ENCODE measurements at places on chromosomes 16 and 17.

GRCh38 chr17:71361656-71362450 lies 759.0 kb upstream of the SOX9 start:
- no peak for DNase-seq

- DNase-seq, result no peak
These were observed 10.0 kb downstream of the GAN start for GRCh38 chr16:81324808-81325207.

DNA sequence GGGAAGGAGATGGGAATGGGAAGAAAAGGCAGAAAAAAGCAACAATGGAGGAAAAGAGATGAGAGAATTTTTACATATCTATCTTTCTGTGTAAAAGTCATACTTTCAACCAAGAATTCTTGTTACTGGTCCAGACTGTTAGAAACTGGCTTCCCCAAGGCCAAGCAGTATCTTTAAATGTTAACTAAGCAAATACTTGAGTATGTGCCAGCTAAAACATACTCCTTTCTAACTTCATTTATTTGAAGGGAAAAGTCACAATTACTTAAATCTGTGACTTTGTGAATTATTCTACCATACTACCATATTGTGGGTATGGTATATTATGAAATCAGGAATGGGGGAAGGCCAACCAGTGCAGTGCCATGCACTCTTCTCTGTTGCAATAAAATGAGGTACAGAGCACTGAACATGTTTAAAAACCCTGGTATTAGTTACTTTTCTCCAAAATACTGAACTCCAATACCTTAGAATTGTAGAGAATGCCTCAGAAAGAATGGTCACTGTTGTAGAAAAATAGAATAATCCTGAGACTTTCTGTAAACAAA lies 92.3 kb upstream of the C17orf78 start:
- DNase-seq, result no peak

- no peak for DNase-seq
These were observed 24.6 kb upstream of the ZFP90 start for GRCh38 chr16:68514511-68514910.

- DNase-seq, result no peak
These were observed 66.7 kb upstream of the KIFC3 start for GRCh38 chr16:57868913-57869520.

- DNase-seq, result no peak
These were observed 8.3 kb downstream of the PRPF8 start for GRCh38 chr17:1676401-1676800.

- no peak for DNase-seq
These were observed 6.7 kb downstream of the GIP start for GRCh38 chr17:48961516-48962233.

DNA sequence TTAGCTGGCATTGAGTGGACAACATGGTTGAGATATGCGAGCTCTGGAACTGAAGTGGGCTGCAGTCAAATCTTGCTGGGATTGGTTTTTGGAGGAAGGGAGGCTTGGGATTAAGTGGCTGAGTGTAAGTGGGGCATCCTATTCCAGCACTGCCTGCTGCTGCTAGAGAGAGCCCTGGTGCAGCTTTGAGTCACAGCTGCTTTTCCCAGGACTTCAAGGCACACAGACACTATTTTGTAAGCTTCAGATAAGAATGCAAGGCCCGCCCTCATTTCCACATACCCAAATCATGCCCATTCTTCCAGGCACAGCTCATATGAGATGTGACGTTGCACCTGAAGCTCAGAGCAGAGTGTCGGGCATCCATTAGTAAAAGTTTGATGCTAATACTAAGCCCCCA lies 10.2 kb upstream of the MAF start:
- no peak for DNase-seq

DNA sequence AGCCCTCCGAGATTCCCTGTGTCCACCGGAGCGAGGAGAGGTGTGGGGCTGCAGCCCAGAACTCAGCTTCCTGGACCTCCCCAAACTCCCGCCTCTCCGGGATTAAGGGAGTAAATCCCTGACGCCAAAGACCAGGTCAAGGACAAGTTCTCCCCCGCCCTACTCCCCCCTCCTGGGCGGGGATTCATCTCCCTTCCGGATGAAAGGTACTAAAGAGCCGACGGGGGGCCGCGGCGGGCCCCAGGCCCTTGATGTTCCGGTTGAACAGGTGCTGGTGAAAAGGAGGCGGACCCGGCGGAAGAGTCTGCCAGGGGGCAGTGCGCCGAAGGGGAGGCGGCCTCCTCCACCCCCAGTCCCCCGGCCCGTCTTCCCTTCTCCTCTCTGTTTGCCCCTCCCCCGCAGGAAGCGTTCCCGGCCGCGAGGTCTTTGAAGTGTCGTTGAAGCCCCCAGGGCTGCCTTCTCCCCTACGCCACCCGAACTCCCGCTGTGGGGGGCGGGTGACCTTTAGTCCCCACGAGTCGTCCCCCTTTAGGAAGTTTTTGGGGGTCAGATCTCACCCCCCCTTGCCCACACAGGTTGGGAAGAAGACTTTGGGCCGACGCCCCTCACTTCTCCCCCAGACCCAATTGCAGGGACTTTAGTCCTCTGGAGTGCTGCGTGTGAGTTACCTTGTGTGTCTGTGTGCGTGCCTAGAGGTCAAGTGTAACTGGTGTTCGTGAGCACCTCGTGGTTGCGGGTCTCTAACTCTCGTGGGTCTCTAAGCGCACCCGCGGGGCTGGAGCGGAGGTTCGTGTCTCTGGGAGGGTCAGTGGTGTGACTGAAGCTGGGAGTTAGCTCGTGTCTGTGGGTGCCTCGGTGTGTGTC lies 1.1 kb upstream of the MLLT6 start:
- no peak for DNase-seq

- DNase-seq, result no peak
These were observed 4.7 kb upstream of the GFAP start for GRCh38 chr17:44919885-44920564.

DNA sequence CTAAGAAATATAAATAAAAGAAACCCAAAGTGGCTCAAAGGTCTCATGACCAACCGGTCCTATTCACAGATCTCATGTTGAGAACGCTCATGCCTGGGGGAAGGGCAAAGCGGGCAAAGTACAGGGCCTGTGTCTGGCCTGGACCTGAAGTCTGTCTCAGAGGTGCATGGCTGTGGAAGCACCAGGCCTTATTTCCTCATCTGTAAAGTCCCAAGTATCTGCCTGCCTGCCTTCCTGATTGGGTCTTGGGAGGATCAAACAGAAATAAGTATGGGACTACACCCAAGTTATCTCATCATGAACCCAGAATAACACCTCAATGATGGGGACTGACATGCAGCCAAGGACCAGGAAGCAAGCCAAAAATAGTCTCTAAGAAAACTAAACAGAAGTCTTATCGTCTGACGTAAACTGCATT lies 14.2 kb downstream of the AXIN2 start:
- no peak for DNase-seq

- no peak for DNase-seq
These were observed 783.2 kb upstream of the RBFOX1 start for GRCh38 chr16:6549415-6549814.

DNA sequence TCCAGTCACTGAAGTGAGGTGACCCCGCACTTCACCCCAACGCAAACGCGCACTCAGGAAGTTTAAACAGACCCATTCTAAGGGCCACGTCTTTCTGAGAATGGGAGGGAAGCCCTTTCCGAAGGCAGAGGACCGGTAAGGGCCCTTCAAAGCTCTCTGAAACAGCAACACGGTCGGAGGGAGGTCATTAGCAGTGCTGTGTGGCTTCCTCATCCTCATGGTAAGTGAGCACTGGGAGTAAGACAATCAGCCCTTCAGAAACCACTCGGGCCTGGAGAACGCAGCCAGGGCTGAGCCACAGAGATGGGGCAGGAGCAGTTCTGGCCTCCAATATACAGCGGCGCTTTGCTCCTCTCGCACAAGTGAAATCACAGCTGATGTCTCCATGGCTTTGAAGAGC lies 23.7 kb downstream of the SRL start:
- no peak for DNase-seq

GRCh38 chr16:5059386-5060072 lies 6.2 kb downstream of the C16orf89 start:
- DNase-seq, result no peak

DNA sequence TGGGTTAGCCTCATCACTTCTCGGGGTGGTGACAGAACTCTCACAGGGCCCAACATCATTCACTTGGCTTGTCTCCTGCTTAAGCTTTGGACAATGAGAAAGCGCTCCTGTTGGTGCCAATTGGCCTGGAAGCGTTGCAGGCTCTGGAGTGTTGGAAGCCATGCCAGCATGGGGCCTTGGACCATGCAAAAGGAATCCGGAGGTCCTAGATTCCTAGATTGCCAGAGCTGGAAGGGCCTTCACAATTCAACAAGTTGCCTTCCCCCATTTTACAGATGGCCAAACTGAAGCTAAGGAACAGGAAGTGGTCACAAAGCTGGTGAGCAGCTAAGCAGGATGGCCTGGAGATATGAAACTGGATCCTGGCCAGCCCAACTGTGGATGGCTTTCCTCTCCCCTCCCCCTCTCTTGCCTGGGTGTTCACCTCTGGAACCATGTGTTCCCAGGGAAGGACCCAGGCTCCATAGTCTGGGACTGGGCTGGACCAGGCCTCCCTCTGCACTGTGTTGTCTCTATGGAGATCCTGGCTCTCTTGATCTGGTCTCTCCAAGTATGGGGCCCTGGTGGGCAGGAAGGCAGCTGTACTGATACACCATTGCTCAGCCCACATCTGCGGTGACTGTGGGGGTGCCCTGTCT lies 6.0 kb upstream of the IGFBP4 start:
- no peak for DNase-seq

- no peak for DNase-seq
These were observed 72.7 kb upstream of the MYOCD start for GRCh38 chr17:12592941-12593340.

GRCh38 chr17:3762922-3763776 lies 37.8 kb downstream of the ITGAE start:
- DNase-seq, result no peak

DNA sequence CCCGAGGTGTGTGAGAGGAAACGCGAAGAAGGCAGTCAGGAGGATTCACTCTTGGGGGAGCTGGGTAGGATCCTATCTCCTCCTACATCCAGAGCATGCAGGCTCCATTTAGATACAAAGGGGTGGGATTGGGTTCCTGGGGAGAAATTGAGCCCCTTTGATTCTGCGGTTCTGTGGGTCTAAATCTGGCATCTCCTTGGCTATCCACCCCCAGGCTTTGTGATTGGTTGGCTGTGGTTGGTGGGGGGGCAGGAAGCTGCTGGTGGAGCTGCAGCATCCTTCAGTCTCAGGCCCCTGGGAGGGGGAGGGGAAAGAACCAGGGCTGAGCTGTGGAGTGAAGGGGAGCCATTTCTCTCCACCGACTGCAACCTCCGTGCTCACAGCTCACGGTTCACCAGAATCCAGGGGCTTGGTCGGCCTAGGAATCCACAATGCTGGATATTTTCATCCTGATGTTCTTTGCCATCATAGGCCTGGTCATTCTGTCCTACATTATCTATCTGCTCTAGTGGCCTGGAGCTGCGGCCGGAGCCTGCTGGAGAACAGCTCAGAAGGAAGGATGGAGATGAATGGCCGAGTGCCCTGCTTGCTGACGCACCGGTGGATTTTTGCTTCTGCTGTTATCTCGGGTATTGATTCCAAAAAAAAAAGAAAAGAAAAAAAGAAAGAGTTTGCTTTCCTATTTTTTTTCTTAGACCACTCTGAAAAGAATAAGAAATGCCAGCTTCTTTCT lies at the start of gene LASP1NB:
Gene LASP1NB (plus strand): TSS at position 352 of the 733 bp plus-strand sequence.
- DNase-seq, result no peak

GRCh38 chr17:77190576-77190975 lies 49.8 kb downstream of the SEC14L1 start:
- DNase-seq, result no peak

DNA sequence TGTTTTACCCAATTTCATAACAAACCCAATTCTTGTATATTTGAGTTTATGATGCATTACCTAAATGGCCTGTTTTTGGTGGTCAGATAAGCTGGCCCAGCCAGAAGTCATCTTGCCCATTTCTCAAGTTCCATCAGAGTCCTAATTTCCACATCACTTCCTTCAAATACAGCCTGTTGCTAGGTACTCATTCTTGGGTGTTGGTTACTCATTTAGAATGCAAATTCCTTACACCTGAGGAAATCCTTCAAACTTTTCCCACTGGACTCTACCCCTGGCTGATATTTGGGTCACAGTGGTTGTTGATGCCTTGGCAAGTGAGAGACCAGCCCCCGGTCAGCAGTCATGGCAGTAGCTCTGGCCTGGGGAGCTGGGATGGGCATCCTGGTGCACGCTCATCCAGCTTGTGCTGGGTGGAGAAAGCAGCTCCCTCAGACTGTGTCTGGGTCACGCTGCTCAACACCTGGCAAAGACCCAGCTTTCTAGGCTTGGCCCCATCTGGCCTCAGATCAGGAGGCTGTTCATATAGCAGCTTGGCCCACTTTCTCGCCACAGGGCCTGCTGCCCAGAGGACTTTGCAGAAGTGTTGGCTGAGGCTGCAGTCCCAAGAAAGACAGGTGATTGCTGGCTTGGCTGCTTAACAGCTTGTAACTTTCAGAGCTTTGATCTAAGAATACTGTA lies 25.8 kb downstream of the WSB1 start:
- DNase-seq, result no peak

DNA sequence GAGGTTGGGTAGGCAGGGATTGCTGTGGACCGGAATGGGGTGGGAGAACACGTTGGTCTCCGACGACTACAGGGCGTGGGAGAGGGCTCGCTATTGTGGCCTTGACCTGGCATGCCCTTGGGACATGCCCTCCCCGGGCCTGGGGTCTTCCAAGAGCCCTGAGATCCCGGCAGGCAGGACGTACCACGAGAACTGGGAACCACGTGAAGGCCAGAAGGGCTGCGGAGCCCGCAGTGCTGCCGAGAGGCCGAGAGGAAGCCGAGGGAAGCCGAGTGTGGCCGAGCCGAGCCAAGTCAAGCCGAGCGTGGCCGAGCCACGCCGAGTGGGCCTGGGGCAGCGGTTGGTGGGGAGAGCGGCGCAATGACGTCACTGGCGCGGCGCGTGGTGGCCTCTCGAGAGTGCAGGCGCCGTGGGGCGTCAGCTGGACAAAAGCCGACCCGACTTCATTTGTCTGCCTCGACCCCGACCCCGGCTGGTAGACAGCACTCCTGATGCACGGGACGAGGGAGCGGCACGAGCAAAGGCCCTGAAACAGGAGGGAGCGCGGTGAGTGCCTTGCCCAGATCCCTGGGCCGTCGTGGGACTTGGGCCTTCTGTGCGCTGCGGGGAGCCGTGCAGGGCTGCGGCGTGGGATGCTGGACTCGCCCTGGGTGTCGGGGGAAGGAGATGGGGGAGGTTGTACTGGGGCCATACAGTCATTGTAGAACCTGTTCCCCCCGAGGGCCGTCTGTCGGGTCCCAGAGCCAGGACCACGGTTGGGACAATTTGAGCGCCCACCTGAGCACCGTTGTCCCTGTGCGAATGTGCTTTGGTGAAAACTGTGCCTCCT lies 6.6 kb downstream of the SOCS1 start:
- no peak for DNase-seq

- DNase-seq, result no peak
These were observed 8.5 kb upstream of the WNT9B start for GRCh38 chr17:46842835-46843234.

DNA sequence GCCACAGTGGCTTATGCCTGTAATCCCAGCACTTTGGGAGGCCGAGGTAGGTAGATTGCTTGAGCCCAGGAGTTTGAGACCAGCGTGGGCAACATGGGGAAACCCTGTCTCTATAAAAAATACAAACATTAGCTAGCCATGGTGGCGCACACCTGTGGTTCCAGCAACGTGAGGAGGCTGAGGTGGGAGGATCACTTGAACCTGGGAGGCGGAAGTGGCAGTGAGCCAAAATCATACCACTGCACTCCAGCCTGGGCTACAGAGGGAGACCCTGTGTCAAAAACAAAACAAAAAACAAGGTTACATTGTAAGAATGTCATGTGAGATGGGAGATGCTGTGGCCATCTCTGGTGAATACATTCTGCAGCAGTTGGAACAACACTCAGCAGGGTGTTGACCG lies 13.5 kb downstream of the DUSP14 start:
- no peak for DNase-seq

All from non-pigmented ciliary epithelial cell (primary cell).